Skeletal muscle cell (primary cell): ENCODE measurements at places on chromosomes 3 and 15.

DNA sequence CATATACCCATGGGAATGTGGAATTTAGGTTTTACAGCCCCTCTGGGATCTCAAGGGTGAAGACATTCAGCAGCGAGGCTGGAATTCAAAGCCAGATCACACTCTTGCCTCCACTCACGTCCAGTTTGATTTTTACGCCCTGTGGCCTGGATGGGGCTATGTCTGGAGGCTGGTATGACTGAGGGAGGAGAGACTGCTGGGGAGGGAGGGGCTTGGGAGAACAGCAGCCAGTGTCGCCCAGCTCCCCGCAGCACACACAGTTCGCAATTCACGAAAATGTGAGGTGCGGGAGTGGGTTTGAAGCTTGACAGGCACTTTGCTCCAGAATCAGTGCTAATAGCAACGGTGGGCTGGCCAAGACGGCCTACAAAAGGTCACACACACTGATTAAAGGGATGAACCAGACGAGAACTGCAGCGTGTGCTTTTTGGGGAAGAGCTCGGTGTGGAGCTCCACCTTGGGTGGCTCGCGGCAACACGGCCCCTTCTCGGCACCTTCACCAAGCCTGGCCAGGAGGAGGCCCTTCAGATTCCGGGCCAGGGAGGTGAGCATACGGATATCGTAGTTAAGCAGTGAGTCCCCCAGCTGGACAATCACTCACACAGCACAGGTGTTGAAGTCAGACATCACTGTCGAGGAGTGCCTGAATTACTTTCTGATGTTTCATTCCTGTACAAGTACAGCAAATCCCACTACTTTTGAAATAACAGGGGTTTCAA is 16.4 kb downstream of the EHD4 start:
- DNase-seq: no peak

- no peak for DNase-seq
Measured at GRCh38 chr3:29926378-29926777, 645.5 kb downstream of the RBMS3 start.

DNA sequence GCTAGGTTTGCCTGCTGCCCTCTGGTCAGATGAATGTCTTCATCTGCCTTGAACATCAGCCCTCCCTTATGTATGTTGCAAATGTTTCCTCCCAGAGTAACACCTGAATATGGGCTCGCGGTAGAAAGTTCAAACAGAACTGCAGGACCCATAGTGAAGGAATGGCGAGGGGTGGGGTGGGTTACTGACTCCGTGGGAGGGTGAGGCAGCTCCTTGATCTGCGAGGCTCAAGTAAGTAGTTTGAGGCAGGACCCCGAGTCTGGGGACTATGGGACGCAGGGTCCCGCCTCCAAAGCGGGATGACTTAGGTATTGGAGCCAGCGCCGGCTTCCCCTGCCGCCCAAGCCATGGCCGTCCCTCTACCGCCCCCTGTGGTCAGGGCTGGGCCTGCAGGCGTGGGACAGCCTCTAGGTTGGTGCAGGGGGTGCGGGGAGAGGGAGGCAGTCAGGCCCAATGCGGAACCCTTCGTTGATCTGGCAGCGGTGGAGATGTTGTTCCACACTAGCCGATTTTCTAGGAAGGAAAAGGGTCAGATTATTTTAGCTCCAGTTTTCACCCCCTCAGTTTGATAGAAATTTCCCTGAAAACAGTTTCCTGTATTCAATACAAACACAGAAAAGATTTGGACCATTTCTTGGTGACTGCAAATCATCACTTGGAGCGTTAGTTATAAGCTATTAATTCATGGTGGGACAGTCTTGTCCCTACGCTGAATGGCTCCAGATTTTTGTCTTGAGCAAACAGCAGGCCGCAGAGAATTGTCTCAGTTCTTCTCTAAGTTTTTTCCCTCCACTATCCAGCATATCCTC is 72.3 kb downstream of the CORO2B start:
- DNase-seq: no peak

DNA sequence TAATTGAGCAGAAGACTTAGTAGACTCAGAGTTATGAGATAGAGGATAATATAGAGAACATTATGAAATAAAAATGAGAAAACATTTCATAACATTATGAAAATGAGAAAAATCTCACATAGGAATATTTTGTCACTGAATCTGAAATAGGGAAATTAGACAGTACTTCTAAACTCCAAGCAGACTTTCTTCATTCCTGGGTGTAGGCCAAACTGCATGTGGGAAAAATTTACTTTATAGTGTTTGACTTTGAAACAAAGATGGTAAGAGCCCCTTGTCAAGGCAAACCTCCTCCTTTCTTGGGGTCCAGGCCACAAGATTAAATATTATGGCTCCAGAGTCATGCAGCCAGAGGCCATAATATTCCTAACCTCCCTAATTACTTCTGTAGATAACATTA is 6.7 kb upstream of the OR5H14 start:
- DNase-seq: no peak

GRCh38 chr3:143063018-143063417 is 56.6 kb upstream of the CHST2 start:
- no peak for DNase-seq

DNA sequence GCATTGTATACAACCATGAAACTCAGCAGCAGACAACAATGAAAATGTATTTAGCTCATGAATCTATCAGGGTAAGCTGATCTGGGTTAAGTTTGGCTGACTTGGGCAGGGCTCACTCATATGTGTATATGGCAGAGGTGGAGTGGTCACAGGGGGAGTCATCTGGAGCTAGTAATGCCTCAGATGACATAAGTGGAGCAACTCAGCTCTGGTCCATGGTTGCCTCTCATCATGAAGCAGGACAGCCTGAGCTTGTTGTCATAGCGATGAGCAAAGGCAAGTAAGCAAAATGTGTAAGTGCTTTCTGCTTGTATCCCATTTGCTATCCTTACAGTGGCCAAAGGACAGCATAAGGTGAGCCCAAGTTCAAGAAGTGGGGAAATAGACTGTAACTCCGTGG is 64.5 kb downstream of the ALCAM start:
- no peak for DNase-seq

- no peak for DNase-seq
Measured at GRCh38 chr15:94047566-94047965, 183.8 kb upstream of the MCTP2 start.

DNA sequence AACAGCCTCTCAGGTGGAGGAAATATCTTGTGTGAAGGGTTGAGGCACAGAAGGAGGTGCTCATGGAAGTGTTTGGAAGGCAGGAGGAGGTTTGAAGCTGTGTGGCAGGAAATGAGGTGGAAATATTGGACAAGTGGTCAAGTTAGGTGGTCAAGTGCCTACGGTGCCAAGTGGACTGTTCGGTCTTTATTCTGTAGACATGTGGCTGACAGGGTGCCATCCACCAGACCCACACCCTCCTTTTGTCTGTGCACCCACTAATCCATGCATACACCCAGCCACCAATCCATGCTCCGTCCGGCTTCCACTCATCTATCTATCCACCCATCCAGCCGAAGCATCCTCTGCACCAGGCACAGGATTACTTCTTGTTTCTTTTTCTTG is 2.2 kb downstream of the SLC6A20 start:
- DNase-seq: no peak

DNA sequence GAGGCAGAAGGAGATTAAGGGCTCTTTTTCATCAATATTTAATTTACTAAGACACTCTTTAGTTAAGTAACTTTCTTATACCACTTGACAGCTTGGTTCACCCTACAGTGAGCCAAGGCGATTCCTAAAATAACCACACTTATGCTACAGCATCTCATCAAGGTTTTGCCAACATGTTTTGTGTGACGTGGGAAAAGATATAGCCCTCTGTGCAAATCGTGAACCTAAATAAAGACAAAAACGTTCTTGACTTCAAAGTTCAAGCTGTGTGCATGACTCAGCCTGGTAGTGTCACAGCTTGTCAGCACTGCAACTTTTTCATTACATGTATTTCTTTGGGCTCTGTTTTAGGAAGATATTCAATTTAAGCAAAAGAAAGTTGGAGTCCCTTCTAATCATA is 297.0 kb upstream of the EPHA3 start:
- DNase-seq: peak; percentile 55

- no peak for DNase-seq
Measured at GRCh38 chr3:59655418-59656015, 605.7 kb upstream of the CFAP20DC start.

DNA sequence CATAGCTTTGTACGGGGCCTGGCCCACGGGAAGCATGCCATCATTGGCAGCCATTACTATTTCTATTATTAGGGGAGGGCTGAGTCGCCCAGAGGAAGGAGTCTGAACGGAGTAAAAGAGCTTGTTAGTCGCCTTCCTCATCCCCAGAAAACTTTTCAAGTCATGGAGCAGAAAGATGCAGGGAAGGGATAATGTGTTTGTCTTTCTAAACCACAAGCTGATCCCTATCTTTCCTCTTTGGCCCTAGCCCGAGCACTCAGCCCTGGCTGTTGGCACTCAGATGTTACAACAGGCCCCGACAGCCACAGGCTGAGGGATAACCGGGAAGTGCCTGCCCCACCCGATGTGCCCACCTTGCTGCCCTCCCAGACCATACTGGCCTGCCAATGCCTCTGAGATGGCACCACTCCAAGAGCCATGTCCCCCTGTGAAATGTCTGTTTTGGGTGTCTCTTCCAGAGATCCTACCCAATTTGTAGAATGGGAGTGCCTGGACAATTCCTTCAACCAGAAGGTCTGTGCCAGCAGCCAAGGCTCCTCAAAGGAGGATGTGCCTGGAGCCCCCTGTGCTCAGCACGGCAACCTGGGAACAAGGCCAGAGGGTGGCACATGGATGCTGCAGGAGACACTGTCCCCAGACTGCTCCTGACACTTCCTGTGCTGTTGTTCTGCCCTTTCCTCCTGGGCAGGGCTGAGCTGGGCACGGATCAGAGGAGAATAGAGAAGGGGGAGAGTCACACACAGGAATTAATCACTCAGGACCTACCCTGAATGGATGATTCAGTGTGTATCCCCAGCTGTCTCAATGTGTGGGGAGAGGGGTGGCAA is 10.8 kb downstream of the PAK6 start:
- DNase-seq: no peak

DNA sequence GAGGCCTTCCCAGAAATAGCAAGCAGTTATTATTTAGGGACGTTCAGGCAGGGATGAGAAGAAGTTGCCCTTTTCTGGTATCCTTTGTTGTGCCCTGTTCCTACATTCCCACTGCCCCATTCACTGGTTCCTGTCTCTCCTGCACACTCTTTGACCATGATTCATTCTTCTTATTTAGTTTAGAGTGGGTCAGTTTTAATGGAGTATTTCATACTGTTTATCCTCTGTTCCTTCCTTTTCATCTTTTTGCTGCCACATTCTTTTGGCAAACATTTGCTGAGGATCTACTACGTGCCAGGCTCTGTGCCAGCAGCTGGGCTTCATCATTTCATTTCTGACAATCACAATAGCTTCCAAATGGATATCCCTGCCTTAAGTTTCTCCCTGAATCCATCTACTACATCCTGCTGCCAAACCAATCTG is 11.8 kb upstream of the EID1 start:
- peak; percentile 21 for DNase-seq

GRCh38 chr15:27705056-27705455 is 394.1 kb downstream of the OCA2 start:
- no peak for DNase-seq

- no peak for DNase-seq
Measured at GRCh38 chr15:66070220-66070934, 183.2 kb downstream of the MEGF11 start.

DNA sequence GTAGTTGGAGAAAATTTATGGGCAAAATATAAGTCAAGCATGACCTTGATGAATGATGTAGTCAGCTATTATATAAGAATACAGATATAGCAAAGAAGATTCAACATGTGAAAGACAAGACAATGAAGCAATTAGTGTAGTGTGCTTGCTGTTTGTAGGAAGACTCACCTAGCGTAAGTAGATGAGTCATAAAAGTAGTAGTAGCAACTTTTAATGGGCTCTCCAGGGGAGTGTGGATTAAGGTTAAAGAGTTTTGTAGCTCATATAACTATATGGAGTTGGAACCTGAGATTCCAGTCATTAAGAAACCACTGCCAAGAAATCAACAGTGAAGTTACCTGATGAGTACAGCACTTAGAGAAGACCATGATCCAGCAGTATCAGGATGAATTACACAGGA is 444.7 kb upstream of the CNTN3 start:
- no peak for DNase-seq

- DNase-seq: no peak
Measured at GRCh38 chr15:88785217-88785616, 18.0 kb upstream of the ACAN start.

GRCh38 chr3:141380987-141381386 is 12.7 kb downstream of the ZBTB38 start:
- no peak for DNase-seq

GRCh38 chr3:126947429-126947828 is 35.5 kb upstream of the PLXNA1 start:
- DNase-seq: no peak

GRCh38 chr15:58058073-58058472 is 7.4 kb downstream of the ALDH1A2 start:
- DNase-seq: no peak

GRCh38 chr3:172177046-172177445 is 137.7 kb downstream of the FNDC3B start:
- no peak for DNase-seq

GRCh38 chr15:50124631-50125030 is 5.6 kb upstream of the ATP8B4 start:
- DNase-seq: no peak

DNA sequence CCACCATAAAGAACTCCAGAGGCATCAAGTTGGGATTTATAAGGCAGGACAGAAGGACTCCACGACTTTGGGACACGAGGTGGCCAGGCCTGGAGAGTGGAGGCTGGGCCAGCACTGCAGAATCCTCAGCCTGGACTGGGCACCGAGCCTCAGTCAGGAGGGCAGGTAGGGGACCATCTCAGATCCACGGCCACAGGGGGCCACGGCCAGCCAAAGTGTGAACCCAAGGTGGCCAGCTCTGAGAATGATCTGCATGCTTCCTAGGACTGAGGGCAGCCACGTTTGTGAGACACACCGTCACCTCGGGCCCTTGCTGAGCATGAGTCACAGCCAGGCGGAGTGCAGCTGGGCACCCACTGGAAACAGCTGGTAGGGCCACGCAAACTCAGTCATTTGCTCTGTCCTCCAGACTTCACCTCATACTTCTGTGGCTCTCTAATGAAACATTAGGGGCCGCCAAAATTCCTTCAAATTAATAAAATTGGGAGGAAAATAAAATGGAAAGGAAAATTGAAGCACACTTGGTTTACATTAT is 65.8 kb downstream of the CTNNB1 start:
- no peak for DNase-seq

DNA sequence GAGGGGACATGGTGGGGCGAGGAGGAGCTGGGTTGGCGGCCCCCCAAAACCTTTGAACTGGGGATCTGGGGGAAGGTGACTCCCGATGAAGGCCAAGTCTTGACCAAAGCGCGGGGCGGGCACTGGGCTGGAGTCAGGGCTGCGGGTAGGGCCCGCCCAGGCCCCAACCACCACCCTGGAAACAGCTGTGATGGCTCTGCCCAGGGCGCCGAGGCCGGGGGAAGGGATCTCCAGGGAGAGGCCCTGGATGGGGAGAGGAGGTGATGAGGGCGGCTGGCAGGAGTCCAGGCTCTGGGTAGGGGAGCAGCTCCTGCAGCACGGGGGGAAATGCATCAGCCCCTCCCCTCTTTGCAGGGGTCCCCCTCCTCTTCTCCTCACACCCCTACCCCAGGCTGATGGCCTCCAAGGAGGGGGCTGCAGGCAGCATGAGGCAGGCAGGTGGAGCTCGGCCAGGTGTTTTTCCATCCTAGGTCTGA is 5.9 kb upstream of the C15orf39 start:
- no peak for DNase-seq

- no peak for DNase-seq
Measured at GRCh38 chr15:44099671-44100070, 95.4 kb downstream of the FRMD5 start.
